A172 (cell line): ENCODE measurements at places on chromosomes 1 and 21.

- no peak for DNase-seq
Observed at GRCh38 chr1:68142036-68142435, 90.3 kb downstream of the WLS start.

DNA sequence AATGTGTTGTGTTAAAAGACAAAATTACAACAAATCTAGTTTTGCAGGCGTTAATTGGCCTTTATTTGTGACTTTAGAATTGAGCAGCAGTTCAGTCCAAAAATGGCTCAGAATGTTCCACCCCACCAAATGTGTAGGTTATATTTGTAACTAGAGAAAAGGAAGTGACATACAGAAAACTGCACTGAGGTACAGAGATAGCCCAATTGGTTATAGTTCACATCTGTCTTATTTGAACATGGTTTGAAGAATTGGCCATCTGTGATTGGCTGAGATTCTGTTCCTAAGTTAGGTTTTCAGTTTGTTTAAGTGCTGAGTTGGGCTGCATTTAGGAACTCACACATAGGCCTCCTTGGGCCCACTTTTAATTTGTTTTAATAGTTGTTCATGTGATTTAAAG lies 12.0 kb upstream of the FMO2 start:
- DNase-seq: no peak

GRCh38 chr1:29497395-29498125 lies 261.2 kb downstream of the PTPRU start:
- DNase-seq: no peak

- peak; percentile 33 for DNase-seq
Observed at GRCh38 chr21:45224189-45224938, 63.3 kb downstream of the POFUT2 start.

GRCh38 chr1:113031171-113031933 lies 41.6 kb upstream of the LRIG2 start:
- no peak for DNase-seq
